ENCODE measurements at places on chromosomes 3 and 15.

GRCh38 chr3:99871231-99872045 is 53.8 kb downstream of the CMSS1 start:
- DNase-seq = no peak

GRCh38 chr15:49624056-49624455 is 3.2 kb downstream of the DTWD1 start:
- DNase-seq = no peak

DNA sequence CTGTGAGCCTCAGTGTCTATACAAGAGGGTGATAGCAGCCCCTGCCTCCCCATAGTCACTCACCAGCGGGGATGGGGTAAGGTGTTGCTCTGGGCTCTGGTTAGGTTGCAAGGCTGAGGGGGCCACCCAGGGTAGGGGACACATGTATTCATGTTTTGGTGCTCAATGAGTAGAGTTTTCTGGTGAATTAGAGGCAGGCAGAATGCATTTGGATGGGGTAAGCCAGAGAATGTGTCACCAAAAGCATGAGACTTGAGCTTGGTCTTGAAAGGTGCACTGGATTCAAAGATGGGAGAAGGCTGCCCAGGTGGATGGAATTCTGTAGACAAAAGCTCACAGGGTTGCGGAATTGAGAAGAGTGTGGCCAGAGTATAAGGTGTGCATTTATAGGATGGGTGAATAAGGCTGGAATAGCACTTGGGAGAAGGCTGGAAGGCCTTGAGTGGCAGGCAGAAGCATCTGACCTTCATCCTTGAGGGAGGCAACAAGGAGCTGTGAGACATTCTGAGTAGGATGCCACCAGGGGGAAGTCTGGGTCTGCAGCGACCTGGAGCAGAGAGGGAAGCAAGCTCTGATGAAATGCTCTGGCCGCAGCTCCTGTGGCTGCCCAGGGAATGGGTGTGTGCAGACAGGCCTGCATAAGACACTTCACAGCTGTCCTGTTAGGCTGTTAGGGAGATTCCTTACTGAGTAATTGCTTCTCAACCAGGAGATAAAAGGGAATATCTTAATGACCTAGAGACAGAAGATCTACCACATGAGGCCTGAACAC is 149.6 kb downstream of the CHDH start:
- DNase-seq = peak; percentile 50

GRCh38 chr15:92749216-92749615 is 93.6 kb upstream of the FAM174B start:
- DNase-seq = no peak

- DNase-seq = no peak
These were observed 52.6 kb downstream of the PAQR5 start for GRCh38 chr15:69351333-69351732.
